CD8-positive, alpha-beta T cell (primary cell): ENCODE measurements at places on chromosomes 1 and 21.

- DNase-seq, result no peak
Measured at GRCh38 chr1:239744851-239745250, 346.8 kb upstream of the FMN2 start.

DNA sequence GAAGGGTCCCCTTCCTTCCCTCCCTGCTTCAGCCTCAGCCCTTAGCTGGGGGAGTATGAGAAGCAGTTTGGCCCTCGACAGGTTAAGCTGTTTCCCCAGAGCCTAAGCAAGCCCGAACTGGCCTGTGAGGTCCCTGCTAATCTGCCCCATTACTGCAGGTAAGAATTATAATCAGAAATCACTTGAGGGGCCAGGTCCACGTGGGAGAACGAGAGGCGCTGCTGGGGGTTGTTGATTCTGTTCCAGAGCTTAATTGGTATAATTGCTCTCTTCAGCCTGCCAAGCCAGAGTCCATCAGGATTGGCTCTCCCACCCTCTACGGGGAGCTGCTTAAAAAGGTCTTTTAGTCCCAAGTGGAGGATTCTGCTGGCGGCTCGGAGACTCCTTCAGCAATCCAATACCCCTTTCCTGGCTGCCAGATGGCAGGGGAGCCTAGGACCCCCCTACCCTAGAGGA is 70.8 kb downstream of the UBE2T start:
- no peak for DNase-seq

- DNase-seq, result peak; percentile 19
Measured at GRCh38 chr1:24849672-24850295, 80.3 kb downstream of the RUNX3 start.

DNA sequence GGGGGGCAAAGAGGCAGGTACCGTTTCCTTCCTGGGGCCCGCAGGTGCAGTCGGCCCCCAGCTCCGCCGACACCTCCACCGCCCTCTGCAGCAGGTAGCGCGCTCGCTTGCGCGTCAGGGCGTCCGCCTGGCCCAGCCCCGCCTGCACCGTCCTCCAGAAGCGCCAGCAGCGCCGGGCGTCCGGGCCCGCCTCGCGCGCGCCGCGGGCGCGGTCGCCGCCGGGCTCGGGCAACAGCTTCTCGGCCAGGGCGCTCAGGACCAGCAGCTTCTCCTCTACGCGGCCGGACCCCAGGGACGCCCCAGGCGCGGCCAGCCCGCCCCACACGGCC is 863 bp downstream of the TARBP1 start:
- peak; percentile 84 for DNase-seq

- DNase-seq, result no peak
Measured at GRCh38 chr1:212152308-212152693, 116.8 kb downstream of the DTL start.

GRCh38 chr1:44059212-44059611 is 27.9 kb upstream of the SLC6A9 start:
- no peak for DNase-seq

- DNase-seq, result no peak
Measured at GRCh38 chr1:37728416-37728815, 36.1 kb downstream of the CDCA8 start.

GRCh38 chr1:76198452-76198851 is 123.9 kb downstream of the ST6GALNAC3 start:
- DNase-seq, result no peak

- DNase-seq, result no peak
Measured at GRCh38 chr1:43239484-43239883, 30.3 kb upstream of the TMEM125 start.

DNA sequence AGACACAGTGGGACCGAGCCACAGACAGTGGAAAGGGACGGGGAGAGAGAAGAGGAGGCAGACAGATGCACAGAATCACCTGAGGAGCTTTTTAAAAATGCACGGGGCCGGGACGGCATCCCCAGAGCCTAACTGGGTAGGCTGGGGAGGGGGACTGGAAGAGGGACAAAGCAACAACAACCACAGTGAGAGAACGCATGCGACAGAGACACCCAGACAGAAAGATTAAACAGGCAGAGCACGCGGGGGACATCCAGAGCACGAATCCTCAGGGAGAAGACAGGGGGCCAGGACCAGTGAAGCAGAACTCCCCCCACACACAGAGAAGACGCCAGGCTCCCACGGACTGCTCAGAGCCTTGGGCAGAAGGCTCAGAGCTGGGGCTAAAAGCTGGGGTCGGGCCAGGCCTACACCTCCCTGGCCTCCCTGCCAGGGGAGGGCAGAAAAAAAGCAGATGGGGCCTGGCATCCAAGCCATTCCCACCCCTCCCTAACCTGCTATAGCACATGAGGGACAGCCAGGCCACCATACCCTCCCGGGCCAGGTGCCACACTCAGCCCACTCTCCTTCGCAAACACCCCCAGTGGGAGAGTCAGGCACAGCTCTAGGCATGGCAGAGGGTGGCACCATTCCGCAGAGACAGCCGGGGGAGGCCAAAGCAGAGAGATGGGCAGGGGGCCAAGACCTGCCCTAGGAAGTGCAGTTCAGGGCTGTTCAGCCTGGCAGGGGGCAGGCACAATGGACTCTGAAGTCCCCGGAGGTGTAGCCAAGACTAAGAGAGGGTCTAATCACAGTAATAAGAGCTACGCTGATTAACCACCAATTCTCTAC is 29.8 kb upstream of the COL16A1 start:
- no peak for DNase-seq
